ENCODE measurements at places on chromosomes 2 and 18. TPM values are rescaled to one million over a fixed set of nuclear protein-coding genes. Genes with fewer than 3 reads are reported as not detected.

Gene PROKR1
- 0.96 TPM for total RNA-seq

DNA sequence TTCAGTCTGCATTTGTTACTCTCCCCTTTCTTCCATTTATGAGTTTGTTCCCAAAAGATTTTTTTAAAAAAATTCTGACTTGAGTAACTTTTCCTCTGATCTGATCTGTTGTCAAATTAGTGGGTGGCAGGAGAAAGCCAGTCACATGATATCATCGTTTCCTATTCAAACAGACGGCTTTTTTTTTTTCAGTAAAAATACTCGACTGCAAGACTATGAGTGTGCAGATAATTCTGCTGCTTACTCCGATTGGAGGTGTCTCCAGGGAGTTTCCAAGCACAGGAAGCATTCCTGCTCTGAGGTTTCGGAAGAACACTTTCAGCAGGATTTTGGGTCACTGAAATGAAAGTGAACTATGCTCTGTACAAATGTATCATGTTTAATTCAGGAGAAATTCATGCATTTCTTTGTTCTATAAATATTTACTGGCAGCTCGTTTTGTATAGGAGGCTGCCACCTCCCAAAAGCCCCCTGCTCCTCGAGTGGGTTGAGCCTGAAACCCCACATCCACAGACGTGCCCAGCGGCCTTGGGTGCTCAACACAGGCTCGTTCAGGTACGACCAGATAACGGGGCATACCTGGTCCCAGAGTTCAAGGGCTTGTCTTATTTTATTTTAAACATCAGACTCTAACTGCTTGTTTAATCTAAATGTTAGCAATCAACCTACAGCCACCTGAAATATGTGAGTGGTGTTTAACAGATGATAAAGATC, 126.9 kb upstream of the ZNF516 start:
- no peak for DNase-seq

GRCh38 chr2:31337197-31337596, 77.3 kb downstream of the XDH start:
- DNase-seq: no peak

Gene BOLL
- total RNA-seq: not detected

GRCh38 chr2:228329282-228329681, 147.8 kb upstream of the SPHKAP start:
- no peak for DNase-seq

Gene SERPINB10
- 0.72 TPM for total RNA-seq

DNA sequence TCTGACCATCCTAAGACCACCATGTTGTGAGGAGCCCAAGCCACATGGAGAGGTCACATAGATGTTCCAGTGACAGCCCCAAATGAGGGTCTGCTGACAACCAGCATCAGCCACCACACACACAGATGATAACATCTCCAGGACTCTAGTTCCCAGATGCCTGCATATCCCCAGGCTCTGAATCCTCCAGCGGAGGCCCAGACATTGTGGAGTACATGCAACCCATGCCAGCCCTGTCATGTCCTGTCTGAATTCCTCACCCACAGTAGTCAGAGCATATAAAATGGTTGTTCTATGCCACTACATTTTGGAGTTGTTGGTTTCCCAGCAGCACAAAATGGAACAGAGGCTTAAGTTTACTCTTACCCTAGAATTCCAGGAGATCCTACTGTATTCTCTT, 122.0 kb upstream of the SLC35G4 start:
- DNase-seq: no peak

DNA sequence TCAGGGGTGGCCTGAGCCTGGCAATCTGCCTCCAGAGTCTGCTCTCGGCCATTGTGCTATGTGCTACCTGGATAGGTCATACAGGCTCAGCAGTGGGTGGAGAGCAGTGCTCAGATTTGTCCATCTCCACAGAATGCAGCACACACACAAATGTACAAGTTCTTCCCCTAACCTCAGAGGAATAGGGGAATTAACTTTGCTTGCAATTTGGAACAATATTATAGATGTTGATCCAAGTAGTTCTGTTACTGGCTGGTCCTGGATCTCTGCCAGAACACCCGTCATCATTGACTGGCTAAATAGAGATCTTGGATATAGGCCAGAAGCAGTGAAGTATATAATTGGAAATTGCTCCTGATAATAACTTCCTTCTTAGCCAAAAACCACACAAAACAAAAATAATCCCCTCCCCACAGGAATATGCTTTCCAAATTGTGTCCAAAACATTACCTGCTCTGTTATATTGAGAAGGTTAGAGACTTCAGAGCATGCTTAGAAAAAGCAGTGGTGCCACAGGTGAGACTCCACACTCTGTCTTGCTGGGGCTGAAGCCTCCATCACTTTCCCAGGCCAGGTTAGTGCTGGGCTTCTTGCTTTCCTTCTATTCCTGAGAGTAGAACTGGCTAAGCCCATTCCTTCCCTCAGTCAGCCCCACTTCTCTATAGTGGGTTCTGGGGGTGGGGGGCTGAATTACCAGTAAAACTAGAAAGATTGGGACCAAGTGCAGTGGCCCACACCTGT, 38.8 kb downstream of the NCAPH start:
- DNase-seq: no peak

Gene DSG2
- 47.9 TPM for total RNA-seq

DNA sequence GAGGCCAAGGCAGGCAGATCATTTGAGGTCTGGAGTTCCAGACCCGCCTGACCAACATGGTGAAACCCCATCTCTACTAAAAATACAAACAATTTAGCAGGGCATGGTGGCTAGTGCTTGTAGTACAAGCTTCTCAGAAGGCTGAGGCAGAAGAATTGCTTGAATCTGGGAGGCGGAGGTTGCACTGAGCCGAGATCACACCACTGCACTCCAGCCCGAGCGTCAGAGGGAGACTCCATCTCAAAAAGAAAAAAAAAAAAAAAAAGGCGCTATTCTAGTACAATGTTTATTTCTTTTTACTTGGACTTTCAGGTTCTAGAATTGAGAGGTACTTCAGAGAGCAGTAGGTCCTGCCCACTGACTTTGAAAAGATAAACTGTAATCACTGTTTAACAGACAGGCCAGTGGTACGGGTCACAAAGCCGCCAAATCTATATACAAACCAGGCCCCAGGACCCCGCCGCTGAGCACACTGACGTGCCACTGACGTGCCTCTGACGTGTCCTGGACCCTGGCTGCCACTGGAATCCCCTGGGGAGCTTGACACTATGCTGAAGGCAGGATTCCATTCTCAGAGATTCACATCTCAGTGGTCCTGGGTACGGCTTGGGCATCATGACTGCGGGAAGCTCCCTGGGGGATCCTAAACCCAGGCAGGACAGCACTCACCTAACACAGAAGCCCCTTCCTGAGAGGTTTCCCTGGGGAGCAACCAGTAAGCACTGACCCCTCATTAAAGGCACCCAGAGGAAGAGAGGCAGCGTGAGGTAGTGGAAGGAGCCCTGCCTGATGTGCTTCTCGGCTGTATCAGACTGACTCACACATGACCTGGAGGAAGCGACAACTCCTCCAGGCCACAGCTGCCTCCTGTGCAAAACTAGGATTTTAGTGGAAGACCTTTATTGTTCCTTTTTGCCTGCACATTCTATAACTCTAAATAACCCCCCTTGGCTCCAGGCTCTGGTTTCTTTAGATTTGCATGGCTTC, 197.8 kb upstream of the MEIS1 start:
- DNase-seq: no peak

DNA sequence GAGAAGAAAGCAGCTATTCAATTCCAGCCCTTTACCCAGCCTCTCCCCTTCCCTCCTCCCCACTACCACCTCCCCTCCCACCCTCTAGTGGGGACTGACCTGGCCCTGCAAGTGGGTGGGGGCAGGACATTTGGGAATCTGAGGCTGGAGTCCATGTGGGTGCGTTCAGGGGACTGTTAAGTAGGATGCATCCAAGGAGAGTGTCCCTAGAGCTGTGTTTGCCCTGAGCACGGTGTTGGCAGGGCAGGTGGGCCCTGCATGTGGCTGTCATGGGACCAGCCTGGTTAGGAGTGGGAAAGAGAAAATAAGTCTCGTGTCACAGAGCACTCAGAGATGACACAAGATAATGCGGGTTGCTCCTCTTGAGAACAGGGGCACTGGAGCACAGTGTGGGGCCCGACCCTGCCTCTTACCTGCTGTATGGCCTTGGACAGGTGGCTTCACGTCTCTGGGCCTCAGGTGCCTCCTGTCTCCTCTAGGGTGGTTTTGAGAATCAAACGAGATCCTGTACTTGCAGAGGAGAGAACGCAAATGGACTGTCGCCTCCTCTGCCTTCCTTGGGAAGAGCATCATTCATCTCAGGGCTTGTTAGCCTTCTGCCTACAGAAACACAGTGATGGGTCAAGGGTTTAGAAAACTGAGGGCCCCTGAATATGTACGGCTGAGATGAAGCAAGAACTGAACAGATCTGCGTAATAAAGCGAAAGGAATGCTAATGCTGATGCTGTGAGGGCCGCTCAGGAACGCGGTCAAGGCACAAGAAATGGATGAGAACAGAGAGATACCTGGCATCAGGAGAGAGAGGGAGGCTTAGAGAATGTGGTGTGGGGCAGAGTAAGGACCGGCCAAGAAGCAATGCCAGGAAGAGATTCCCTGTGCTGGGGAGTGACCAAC, 187.7 kb upstream of the HAAO start:
- DNase-seq: no peak

- no peak for DNase-seq
Observed at GRCh38 chr18:8800445-8800844, 95.1 kb downstream of the MTCL1 start.

GRCh38 chr2:240462073-240462706, 26.7 kb downstream of the GPC1 start:
- DNase-seq: peak; percentile 15

DNA sequence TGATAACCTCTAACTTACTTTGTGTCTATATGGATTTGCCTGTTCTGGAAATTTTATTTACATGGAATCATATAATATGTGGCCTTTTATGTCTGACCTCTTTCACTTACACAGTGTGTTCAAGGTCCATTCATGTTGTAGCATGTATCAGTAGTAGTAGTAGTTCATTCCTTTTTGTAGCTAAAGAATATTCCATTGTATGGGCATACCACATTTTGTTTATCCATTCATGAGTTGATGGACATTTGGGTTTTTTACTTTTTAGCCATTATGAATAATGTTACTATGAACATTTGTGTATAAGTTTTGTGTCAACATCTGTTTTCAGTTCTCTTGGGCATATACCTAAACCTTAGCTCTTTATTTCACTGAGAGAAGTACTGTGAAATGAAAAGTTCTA, 11.5 kb downstream of the BBS5 start:
- DNase-seq: no peak

- DNase-seq: no peak
Observed at GRCh38 chr2:30655660-30656059, 151.6 kb downstream of the CAPN13 start.

DNA sequence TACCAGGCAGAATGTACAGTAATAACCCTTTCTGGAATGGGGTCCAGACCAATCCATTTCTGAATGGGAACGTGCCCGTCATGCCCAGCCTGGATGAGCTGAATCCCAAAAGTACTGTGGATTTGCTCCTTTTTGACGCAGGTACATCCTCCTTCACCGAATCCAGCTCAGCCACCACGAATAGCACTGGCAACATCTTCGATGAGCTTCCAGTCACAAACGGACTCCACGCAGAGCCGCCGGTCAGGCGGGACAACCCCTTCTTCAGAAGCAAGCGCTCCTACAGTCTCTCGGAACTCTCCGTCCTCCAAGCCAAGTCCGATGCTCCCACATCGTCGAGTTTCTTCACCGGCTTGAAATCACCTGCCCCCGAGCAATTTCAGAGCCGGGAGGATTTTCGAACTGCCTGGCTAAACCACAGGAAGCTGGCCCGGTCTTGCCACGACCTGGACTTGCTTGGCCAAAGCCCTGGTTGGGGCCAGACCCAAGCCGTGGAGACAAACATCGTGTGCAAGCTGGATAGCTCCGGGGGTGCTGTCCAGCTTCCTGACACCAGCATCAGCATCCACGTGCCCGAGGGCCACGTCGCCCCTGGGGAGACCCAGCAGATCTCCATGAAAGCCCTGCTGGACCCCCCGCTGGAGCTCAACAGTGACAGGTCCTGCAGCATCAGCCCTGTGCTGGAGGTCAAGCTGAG, 89.6 kb downstream of the SH3BP4 start:
- no peak for DNase-seq

DNA sequence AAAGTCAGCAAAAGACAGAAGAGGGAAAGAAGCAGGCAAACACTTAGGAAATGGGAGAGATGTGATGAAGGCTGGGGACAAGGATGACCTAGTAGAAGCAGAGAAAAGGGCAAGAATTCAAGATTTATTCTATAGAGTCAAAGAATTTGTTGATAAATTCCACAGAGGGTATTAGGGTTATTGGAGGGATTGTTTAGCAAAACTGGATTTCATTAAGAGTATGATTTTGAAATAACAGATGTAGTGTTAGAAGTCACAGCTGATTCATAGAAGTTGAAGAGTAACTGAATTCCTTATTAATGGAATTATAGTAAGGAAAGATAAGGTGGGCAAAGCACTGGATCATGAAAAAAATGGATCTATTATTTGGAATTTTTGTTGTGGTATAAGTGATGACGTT, 48.6 kb downstream of the CEP192 start:
- no peak for DNase-seq

- DNase-seq: no peak
Observed at GRCh38 chr2:151902829-151903228, 74.6 kb upstream of the ARL5A start.

Gene CHST9
- total RNA-seq: not detected

DNA sequence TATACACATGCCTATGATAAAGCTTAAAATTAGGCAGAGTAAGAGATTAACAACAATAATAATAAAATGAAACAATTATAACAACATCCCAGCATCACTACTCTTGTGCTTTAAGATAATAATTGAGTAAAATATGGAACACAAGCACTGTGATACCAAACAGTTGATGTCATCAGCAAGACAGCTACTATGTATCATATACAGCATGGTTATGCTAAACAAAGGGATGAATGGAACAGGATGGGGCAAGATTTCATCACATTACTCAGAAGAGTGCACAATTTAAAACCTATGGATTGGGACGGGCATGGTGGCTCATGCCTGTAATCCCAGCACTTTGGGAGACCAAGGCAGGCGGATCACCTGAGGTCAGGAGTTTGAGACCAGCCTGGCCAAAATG, 1221.0 kb downstream of the SUCLG1 start:
- DNase-seq: no peak

DNA sequence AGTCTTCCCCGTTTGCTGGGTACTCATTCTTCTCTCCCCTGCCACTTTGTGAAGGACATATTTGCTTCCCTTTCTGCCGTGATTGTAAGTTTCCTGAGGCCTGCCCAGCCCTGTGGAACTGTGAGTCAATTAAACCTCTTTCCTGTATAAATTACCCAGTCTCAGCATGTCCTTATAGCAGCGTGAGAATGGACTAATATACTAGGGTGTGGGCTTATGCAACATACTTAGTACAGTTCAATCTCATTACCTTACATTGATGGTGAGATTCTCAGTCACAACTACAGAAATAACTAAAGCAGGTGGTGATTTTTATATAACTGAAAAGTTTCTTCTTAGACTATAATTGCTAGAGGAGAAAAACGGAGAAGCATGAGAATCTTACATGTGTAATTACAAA, 237.9 kb upstream of the MMADHC start:
- DNase-seq: no peak

DNA sequence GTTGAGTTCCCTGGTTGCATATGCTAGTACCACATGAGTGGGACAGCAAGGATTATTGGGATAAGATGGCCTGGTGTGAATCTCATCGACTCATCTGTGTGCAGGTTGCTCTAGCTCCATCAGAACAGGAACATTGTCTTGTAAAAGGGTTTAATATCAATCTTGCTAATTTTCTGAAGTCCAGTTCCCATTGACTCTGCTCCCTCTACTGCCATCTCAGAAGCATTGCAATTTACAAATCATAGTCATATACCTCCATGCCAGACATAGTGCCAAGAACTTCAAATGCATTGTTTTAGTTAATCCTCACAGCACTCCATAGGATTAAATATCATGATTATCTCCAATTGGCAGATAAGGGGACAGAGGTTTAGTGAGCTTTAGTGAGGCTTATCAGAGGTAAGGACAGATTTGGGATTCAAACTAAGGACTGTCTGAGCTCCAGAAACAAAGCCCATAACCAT, 4.8 kb upstream of the STAT4 start:
- DNase-seq: no peak
